T-helper 1 cell (primary cell): ENCODE measurements at places on chromosomes 4 and X.

DNA sequence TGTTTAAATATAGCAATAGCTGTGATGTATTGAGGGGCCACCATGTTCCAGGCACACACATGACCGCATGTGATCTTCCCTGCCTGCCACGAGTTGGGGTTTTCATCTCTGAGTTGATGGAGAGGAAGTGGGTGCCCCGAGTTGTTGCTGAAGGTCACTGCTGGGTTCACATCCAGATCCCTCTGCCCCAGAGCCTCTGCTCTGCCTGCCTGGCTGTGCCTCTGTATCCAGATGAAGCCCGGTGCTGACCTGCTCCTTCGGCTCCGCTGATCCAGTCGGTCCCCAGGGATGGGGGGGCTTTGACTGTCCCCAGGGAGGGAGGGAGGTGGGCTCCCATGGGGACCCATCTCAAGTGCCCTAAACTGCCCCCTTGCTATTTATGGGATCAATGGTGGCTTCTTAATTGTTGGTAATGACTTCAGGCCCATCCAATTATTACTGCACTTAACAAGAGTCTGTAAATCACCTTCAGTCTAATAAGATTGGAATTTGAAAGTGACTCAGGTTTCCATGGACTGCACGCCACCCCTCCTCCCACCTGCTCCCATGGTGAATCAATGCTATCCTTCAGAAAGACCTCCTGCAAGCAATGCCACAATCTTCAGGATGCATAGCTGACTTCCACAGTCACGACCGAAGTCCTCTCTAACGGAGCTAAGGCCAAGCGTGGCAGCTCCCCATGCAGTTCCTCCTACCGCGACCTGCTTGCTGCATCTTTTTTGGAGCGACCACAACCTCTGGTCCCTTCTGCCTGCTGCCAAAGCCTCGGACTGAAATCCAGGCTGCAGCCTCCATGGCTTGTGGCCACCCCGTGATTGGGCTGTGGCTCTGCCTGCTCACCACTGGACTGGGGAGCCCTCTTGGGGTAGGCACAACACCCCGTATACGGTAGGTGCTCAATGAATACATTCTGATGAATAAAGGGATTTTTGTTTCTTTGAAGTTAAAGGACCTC lies 73.1 kb downstream of the CPZ start:
- DNase-seq: no peak

DNA sequence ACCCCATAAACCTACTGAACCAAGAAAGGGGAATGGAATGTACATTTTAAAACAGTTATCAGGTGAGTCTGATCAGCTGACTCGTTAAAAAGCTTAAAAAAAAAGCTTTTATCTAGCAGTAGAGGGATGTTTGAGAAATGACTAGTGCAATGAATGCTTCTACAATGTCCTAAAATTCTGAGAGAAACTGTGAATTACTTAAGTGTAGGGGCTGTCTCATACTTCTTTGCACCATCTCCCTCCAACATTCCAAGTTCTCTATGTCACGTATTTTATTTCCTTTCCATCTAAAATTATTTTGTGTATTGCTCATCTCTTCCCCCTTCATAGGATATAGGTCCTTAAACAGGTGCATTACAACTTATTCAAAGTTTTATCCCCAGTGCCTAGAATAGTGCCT lies 11.9 kb upstream of the AREG start:
- no peak for DNase-seq

DNA sequence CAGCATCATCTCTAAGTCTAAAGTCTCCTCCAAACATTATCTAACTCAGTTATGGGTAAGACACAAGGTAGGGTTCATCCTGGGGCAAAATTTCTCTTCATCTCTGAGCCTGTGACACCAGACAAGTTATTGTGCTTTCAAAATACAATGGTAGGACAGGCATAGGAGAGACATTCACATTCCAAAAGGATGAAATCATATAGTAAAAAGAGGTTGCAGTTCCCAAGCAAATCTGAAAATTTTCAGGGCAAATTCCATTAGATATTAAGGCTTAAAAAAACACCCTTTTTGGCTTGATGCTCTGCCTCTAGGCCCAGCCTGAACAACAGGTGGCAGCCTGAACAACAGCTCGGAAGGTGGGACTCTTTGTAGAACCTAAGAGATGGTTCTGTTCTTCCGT lies 448.3 kb upstream of the SLIT2 start:
- no peak for DNase-seq

DNA sequence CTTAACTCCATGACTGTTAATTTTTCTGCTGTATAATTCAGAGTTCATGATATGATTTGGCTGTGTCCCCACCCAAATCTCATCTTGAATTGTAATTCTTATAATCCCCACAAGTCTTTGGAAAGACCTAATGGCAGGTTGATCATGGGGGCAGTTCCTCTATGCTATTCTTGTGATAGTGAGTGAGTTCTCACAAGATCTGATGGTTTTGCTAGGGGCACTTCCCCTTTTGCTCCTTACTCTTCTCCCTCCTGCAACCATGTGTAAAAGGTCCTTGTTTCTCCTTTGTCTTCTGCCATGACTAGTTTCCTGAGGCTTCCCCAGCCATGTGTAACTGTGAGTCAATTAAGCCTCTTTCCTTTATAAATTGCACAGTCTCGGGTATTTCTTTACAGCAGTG lies 1751.9 kb downstream of the ARAP2 start:
- no peak for DNase-seq

GRCh38 chrX:69627744-69628143 lies 11.8 kb downstream of the EDA start:
- no peak for DNase-seq

GRCh38 chrX:150984169-150984824 lies 1.2 kb downstream of the HMGB3 start:
- no peak for DNase-seq

GRCh38 chr4:40283968-40284367 lies 51.2 kb upstream of the CHRNA9 start:
- DNase-seq: peak; percentile 77

DNA sequence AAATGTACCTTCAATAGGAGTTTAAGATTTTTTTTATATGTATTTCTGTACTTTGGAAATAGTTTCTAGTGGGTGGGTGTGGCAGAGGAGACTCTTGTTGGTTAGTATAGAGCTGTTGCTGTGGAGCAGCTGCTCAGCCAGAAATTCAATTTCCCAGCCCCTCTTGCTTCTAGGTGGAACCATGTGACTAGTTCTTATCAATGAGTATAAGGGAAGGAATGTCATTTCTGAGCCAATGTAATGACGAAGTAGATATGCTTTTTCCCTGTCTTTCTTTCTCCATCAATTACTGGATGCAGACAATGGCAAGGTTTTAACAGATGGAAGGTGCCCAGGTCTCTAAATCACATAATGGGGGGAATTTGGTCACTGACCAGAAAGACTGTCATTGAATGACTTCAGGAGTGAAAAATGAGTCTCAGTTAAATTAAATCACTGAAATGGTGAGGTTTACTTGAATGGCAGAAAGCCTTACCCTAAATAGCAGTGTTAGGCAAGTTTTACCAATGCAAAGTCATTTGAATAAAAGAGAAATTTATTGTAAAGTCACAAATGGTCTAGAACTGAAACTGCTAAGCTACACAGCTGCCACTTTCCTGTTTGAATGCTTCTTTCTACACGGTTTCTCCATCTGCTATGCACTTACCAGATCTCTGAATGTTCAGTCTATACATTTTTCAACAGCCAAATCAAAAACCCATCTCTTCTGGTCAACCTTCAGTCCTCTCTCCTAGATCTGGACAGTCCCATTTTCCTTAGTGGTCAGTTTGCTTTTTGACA lies 795.4 kb upstream of the MAGEB2 start:
- no peak for DNase-seq

- no peak for DNase-seq
Measured at GRCh38 chr4:10180603-10180926, 64.0 kb upstream of the WDR1 start.

DNA sequence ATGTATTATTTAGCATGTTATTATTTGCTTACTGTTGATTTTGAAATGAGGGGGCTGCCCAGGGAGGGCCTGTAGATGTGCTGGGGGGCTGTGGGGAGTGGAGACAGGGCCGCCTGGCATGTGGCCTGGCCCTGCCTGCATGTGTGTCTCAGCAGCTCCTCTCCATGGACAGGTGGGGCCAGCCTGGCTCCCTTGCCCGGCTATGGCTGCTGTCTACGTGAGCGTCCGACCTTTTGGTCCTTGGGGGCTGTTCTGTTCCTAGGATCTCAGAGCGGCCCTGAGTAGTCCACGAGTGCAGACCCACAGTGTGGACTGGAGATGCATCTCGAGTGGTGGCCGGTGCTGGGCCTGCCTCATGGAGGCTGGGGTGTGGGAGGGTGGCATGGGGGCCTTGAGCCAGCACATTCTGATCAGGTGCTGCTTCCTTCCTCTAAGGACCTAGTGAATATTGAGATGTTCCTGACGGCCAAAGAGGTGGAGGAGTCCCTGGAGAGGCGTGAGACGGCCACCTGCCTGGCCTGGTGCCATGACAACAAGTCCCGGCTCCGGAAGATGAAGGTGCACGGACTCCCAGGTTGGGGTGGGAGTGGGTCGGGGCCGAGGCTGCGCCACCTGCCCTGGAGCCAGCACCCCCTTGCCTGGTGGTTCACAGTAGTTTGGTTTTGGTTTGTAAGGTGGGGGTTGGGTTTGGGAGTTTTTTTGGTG lies 24.9 kb upstream of the UVSSA start:
- no peak for DNase-seq

DNA sequence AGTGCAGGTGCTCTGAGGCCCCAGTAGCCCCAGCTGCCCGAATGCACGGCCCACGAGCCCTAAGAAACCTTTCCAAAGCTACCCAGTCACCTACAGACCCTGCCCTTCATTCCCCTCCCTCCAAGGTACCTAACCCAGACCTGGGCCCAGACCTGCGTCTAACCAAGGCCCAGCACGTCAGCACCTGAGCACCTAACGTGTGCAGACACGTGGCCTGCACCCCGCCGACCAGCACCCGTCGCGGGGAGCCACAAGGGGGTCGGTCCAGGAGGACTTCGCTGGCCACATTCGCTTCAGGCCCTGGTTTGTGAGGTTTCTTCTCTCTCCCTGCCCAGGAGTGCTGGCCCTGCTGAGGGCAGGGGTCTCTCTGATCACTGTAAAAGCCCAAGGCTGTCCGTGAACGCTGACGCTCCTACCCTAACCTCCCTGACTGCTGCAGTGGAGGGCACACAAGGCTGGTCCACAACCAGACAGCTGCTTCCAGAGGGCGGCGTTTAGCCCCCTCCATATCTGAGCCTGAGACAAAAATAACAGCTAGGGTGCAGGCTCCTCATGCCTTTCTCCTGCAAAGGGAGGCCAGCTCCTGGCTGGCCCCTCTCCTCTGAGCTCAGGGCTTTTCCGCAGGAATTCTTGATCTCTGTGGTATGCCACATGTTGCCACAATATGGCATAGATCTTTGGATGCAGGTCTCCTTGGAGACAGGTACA lies 31.8 kb downstream of the WDR1 start:
- no peak for DNase-seq

DNA sequence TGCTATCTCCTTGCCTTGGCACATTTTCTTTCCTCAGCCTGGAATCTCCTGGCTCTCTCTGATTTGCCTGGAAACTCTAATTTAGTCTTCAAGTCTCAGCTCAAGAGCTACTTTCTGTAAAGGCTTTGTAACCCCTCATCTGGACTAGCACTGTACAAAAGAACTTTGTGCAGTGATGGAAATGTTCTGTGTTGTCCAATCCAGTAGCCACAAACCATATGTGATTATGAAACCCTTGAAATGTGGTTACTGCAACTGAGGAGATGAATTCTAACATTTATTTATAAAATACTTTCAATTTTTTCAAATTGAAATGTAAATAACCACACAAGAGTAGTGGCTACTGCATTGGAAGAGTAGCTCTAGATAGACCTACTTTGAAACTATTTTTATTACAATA lies 66.6 kb upstream of the HS3ST1 start:
- no peak for DNase-seq

DNA sequence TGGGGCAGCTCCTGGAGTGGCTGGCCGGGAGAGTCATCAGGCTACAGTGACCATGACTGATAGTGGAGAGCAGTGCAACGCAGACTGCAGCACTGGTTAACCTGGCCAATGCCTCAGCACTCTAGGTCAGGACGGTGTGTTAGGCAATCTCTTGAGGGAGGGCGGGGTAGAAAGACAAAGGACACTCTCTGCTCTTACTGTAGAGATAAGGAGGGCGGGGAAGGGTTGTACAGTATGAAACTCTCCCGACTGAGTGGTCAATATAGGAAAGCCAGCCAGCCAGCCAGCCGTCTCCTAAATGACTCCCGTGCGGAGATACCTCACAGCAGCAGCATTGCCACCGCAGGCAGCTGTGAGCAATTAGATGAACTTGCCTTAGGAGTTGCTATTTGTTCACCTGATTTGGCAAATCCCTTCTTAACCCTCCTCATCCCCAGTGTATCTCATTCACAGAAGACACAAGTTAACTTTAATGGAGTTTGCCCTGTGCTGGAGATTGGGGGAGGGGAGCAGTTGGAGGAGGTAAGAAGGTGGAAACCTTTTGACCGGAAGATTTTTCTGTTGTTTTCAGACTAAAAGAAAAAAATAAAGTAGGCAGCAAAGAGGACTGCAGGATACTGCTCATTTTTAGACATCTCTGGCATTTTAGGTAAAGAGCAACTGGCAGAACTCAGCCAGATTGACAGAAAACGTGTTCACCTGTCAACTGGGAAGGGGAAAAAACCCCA lies 330.5 kb downstream of the HNRNPD start:
- no peak for DNase-seq

DNA sequence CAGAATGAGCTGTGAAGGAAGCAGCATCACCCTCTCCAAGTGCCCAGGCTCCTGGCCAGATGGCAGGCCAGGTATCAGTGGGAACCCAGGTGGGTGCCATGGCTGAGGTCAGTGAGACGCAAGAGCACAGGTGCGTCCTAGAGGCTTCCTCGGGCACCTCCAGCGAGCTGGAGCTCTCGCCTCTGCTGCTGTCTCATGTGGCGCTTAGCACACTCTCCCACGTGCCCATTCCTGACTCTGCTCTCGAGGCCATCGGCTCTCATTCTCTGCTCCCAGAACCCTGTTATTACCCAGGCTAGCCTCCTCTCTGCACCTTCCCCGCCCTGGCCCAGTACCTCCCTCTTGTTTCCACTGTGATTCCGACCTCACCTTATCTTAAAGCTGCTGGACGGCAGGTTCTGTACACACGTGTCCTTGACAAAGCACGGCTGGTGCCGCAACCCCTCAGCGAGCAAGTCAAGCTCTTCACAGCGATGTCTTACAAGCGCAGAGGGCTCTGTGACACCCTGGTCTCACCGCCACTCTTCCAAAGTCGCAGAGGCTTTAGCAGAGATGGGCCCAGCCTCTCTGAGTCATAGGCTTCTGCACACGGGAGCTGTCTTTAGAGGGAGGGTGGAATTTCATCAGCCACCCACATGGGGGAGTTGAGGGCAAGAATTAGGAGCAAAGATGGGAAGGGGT lies 15.4 kb upstream of the MSANTD1 start:
- DNase-seq: no peak

- no peak for DNase-seq
Measured at GRCh38 chrX:2680486-2681348, 10.4 kb upstream of the CD99 start.

DNA sequence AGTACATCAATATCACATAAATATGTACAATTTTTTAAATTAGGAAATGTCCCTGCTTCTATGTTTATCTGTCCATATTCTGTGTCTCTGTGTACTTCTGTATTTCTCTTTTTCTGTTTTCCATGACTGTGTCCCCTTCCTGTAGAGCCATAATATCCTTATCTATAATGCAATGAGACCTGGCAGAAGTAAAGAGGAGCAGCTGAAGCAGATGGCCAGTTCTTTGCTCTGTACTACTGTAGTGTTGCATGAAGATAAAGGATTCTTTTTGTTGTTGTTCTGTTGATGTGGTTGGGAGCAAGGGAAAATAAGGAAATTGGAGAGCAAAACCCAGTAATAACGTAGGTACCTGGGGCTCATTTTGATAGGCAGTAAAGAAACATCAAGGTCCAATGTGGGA lies 301.7 kb downstream of the ADGRL3 start:
- no peak for DNase-seq

- no peak for DNase-seq
Measured at GRCh38 chrX:19949340-19949739, 41.5 kb downstream of the BCLAF3 start.
